ENCODE measurements at places on chromosomes 1 and 21.

DNA sequence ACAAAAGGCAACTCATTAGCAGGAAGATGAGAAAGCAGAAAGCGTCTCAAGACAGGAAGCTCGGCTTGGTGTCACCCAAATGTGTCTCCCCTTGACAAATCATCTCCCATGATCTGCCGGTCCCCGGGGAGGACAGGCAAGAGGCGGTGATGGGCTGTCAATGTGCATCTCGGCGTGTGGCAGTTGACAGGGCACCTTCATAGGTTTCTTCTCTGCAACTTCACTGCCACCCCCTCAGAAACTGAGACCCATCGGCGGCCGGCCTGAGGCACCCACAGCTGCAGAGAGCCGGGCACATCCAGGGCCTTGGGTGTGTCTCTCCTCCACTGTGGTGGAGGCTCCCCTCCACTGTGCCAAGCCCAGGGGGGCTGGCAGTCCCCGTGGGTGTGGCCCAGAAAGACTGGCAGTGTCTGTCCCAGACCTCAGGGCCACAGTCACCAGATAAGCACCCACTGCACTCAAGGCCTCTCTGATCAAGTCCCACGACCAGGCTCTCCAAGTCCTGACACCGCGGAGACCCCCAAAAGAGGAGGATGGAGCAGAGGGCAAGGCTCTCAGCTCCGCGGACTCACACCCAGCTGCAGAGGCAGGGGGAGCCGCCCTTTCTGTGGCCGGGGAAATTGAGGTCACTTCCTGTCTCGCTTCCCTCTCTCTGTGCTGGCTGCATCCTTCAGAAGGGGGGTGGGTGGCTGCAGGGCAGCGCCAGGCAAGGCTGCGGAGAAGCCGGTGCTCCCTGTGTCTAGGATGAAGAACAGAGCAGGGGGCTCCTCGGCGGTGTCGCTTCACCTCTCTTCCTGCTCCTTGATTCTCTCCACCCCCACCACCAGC lies 39.6 kb upstream of the LBR start:
- DNase-seq, result peak; percentile 78

- no peak for DNase-seq
These were observed 100.4 kb downstream of the LHX8 start for GRCh38 chr1:75234562-75234961.

GRCh38 chr21:34221331-34222030 lies 142.3 kb upstream of the KCNE2 start:
- DNase-seq, result no peak

DNA sequence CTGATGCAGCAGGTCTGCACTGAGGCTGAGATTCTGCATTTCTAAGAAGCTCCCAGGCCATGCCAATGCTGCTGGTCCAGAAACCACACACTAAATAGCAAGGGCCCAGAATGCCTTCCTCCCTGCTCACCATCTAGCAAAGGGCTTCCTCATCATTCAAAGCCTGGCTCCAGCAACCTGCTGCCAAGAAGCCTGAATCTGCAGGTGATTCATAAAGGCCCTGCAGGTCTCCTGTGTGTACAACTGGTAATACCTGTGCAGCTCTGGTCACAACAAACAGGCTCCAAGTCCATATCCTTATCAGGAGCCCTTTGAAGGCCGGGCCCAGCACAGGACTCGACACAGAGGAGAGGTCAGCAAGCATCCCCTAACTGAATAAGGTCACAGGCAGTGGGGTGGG lies 26.7 kb downstream of the GLIS1 start:
- DNase-seq, result no peak

DNA sequence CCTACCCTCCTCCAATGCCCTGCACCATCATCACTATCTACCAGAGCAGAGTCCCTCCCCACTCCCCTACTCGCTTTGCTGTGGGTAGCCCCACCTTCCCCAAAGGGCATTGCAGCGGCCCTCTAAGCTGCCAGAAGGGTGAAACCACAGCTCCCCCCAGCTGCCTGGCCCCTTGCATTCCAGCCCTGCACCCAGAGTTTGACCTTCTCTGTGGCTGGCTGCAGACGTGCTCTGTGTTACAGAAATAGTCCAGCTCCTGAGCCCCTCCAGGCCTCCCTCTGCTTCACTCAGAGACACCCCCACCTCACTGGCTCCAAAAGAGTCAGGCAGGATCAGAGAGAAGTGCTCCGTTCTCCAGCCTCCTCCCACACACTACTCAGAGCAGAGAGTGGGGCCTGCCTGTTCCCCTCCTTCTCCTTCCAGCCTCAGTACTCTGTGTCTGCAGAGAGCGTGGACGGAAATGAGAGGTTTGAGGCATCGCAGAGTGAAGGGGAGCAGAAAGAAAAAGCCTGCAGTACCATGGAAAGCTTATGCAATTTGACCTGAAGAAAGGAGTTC lies 63.2 kb downstream of the PLEKHA6 start:
- no peak for DNase-seq

DNA sequence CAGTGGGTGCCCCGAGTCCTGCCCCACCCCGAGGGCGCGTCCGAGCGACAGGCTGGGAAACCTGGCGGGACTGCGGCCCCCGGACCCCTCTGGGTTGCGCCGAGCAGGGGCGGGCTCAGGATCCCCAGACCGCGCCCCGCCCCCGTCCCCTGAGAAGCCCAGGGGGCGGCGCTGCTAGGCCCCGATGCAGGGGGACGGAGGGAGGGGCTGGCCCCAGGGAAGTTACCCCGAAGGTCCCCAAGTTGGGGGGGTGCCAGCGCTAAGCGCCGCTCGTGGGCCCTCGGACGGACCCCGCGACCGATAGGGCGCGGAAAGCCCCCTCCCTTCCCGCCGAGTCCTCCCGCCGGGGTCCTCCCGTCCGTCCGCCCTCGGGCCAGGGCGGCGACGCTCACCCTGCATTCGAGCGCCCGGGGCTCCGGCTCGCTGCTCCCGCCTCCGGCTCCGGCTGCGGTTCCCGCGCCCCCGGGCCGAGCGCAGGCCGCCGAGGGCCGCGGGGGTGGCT lies 414 bp downstream of the GPR153 start:
- DNase-seq, result no peak

- DNase-seq, result no peak
These were observed 5.7 kb downstream of the HSPG2 start for GRCh38 chr1:21931171-21932093.

DNA sequence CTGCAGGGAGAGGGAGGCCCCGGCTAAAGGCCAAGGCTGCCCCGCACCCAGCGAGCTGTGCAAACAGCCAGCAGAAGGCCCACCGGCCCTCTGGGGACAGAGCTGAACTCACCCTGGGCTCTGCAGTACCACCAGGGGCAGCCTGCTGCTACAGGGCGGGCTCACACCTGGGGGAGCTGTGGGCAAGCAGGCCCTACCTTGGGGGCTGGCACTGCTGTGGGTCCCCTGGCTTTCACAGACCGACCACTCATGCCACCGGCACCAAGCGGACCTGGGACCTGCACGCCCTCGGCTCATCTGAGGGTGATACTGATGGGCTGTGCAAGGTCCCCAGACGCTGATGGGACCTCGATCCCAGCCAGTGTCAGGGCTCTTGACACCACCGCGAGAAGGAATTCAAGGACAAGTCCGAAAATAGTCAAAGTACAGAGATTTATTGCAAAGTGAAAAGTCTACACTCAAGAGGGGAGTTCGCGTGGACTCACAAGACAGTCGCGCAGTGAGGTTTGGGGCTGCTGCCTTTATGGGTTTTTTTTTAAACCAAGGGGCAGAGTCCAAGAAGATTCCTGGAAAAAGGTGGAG lies 61.0 kb upstream of the ADARB1 start:
- no peak for DNase-seq

DNA sequence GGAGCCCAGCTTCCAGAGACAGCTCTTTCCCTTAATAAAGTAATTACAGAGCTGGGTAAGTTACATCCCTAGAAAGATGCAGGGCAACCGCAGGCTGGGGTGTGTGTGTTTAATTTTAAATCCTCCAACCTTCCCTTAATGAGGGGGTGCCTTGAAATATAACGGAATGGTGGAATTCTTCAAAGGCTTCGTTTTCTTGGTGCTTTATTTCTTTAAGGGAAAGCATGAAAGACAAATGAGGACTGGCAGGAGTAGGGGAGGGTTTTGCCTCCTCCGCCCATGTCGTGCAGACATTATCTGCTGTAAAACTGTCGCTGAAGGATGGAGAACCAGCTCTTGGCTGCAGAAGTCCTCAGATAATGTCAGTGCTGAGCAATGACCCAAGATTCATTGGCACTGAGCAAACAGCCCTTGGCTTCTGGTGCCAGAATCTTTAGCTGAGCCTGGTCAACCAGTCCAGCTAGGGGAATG lies 15.5 kb downstream of the SLC6A17 start:
- DNase-seq, result no peak

- no peak for DNase-seq
These were observed 8.4 kb downstream of the CFAP126 start for GRCh38 chr1:161359291-161359690.

- peak; percentile 14 for DNase-seq
These were observed 52.9 kb upstream of the CD46 start for GRCh38 chr1:207698822-207699483.

GRCh38 chr1:112805155-112805853 lies 90.2 kb upstream of the PPM1J start:
- no peak for DNase-seq

Data from activated T-cell treated with anti-CD3 and anti-CD28 coated beads for 24 hours (primary cell).